ENCODE measurements at places on chromosomes 11 and 22.

- no peak for ATAC-seq
These were observed 147.8 kb downstream of the PKNOX2 start for GRCh38 chr11:125312391-125312790.

GRCh38 chr11:113387605-113388211, at the start of gene ANKK1:
Gene ANKK1, plus strand, starts transcription at chr11:113387779. Its CDS starts 106 bp downstream, at chr11:113387885.
- ATAC-seq: no peak

GRCh38 chr11:44427432-44427831, 117.5 kb upstream of the ALX4 start:
- no peak for ATAC-seq

DNA sequence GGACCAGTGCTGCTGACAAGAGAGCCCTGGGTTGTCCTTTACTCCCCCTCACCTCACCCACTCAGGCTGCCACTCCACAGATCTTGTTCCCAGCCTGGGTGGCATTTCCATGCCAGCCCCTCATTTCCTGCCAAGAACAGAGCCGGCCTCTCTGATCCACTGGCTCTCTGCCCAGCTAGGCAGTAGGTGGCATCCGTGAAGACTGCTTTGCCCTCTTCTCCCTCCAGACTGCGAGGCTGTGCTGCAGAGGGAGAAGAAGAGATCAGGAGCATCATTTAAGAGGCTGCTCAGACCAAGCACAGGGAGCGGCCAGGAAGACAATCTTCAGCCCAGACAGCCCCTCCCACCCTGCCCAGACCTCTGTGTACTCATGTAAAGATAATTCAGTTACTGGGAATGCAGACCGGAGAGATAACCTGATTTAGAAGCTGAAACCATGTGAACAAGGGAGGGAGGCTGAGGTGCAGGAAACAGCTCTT, 126.9 kb upstream of the NCAM1 start:
- ATAC-seq: no peak

Measured in stimulated activated memory B cell treated with anti-CD40 and anti-IgM and Interleukin-4, amounts not matched to agents 10 μg/mL and 1 μg/mL and 100 μg/mL, for 72 hours (primary cell).